ENCODE measurements at places on chromosomes 4 and X.

- DNase-seq: no peak
Measured at GRCh38 chrX:147736045-147736444, 175.7 kb upstream of the FMR1 start.

DNA sequence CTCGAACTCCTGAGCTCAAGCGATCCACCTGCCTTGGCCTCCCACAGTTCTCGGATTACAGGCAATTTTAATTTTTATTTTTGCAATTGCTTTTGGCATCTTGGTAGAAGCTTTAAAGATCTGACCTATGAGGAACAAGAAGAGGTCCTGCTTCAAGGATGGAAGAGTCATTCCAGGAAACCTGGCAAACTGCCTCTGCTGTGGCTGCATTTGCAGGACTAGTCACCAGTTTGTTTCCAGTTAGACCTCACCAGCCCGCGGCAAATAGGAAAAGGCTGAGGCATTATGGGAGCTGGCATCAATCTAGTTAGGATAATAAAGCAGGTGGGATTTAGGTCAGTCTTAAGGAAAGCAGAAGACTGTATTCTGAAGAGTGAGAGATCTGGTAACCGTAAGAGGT is 51.9 kb upstream of the LAS1L start:
- no peak for DNase-seq

DNA sequence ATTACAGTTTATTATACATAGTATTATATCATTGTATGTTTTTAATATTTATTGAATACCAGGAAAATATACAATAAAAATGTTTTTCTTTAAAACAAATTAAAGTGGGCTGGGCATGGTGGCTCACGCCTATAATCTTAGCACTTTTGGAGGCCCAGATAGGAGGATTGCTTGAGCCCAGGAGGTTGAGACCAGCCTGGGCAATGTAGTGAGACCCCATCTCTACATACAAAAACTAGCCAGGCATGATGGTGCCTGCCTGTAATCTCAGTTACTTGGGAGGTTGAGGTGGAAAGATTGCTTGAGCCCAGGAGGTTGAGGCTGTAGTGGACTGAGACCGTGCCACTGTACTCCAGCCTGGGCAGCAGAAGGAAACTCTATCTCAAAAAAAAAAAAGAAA is 38.3 kb upstream of the PDS5A start:
- DNase-seq: no peak

DNA sequence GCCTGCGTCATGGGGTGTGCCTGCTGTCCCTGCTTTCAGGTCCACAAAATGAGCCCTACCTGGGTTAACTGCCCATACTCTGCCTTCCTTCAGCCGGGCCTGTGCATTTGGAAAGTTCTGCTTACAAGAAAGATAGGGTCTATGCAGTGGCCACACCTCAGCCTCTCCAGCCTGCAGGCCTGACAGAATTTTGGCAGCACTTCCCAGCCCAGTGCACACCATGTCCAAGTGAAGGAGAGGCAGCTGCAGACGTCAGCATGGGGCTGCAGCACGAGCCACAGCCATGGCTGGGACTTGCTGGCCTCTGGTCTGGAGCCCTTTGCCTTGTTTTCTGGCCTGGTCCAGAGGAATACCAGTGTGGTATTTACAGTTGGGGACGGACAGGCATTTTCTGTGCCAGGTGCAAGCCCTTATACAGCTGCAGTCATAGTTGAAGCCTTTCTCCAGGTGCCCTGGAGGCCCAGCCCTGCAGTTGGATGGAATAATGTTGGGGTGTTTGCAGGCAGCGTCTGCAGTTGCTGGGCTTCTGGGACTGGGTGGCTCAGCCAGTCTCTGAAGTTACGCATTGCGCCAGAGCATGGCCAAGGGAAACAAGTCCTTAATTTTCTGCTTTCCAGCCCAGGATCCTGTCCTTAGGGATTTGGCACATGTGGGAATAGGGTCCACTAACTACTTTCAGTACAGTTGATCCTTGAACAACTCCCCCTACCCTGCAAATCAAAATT is 26.2 kb downstream of the JADE1 start:
- no peak for DNase-seq

- no peak for DNase-seq
Measured at GRCh38 chrX:38819709-38820108, 18.4 kb downstream of the MID1IP1 start.

DNA sequence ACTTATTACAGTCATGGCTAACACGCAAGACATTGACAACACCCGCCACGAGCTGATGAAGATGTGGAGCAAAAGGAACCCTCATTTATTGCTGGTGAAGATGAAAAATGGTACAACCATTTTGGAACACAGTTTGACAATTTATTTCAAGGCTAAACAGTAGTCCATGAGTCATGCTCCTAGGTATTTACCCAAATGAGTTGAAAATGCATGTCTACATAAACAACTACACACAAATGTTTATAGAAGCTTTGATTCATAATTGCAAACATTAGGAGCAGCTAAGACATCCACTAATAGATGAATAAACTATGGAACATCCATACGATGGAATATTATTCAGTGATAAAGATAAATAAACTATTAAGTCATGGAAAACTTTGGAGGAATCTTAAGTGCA is 580.1 kb downstream of the RAPGEF2 start:
- DNase-seq: no peak

DNA sequence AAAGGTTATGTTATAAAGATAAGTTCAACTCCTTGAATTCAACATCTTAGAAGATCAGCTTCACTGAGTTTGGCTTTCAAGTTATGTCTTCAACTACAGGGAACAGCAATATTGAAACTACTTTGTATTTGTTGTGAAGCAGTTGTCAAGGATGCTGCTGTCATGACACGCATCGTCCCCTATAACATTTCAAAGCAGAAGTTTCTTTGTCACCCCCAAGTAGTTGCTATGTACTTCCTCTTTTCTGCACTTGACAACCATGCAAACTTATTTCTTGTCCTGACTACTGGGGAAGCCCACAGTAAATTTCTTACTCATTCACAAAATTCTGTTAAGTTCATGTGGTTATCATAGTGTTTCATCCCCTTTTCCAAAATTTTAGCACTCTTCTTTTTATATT is 14.3 kb downstream of the ANTXR2 start:
- DNase-seq: no peak

GRCh38 chr4:6200922-6201362 is 593 bp upstream of the JAKMIP1 start:
- DNase-seq: no peak

GRCh38 chr4:145290955-145291354 is 110.6 kb upstream of the OTUD4 start:
- DNase-seq: no peak

GRCh38 chr4:71677568-71677967 is 106.3 kb downstream of the GC start:
- DNase-seq: no peak

GRCh38 chr4:55758066-55758465 is 61.5 kb upstream of the EXOC1L start:
- no peak for DNase-seq

DNA sequence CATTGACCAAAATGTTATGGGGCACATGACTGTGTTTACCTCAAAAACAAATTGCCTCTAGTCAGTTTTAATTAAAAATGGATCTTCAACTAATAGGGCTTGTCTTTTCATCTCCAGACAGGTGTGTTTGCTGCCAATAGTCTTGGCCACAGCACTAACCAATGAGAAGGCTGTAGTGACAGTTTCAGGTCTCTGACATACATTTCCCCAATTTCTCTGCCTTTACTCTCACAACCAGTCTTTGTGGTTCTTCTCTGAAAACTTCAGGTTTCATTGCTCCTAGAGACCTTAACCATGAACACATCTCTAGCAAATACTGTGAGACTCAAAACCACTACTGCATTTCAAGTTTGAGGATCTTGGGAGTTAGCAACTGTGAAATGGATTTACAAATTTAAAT is 3.5 kb upstream of the EDNRA start:
- no peak for DNase-seq

GRCh38 chr4:10084651-10085358 is 31.8 kb downstream of the WDR1 start:
- DNase-seq: no peak

DNA sequence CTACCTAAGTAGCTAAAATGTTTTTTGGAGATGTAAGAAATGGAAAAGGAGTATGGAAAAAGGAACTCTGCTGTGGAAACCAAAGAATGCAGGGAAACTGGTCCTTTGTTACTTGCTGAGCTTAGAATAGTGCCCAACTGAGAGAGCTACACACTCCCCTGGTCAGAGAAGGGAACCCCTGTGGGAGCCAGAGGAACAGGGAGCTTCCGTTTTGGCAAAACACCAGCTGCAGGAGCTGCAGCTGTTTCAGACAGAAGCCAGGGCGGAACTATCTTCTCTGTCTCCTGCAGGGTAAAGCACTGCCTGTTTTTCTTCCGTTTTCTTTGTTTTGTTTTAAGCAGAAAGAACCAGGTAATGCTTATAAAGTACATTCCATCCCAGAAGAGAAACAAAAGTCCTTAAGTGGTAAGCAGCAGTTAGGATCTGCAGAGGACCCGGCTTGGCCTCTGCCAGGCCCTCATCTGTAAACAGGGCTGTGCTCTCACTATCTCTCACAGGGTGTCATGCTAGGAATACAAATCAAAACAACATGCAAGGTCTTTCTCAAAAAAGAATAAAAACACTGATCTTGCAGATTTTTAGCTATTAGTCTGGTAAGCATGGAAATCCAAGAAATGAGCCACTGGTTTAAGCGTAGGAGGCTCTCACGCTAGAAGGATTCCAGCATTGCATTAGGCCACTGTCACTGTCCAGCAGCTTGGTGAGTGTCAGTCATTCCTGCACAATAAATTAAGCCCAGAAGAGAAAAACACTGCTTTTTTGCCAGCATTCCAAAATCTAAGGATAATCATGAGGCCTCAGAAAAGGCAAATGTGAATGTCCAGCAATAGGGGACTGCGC is 76.1 kb downstream of the CHST7 start:
- no peak for DNase-seq

GRCh38 chr4:54238389-54238788 is 9.3 kb downstream of the PDGFRA start:
- no peak for DNase-seq

DNA sequence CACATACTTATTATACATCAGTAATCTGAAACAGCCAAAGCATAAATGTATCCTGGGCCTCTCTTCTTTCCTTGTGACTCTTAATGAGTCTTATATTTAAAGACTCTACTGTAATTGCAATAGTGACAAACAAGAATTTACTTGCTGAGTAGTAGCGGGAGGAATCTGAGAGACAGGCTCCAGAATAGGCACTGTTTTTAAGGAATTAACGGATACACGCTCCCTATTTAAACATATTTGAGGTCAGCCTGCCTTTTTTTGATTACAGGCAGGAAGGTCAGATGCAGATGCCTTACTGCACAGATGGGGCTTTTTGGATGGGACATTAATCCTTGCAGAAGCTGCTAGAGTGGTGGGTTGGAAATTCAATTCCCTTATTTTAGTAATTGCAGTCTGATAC is 196.3 kb upstream of the ANXA3 start:
- no peak for DNase-seq

DNA sequence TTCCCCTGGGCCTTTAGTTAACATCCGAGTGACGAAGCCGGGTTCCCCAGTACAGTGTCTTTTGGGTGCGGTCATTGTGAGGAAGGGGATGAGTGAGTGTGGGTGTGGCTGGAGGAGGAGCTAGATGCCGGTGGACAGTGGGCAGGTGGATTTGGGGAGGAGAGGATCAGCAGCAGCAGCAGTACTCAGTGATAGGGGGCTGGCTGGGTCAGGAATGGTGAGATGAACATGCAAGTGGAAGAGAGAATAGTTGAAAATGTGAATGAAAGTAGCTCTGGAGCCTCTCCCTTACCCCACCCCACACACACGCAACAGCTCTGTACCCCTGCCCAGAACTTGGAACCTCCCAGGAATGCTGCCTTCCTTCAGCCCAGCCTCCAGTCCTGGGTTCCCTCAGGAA is 4.5 kb downstream of the TSR2 start:
- no peak for DNase-seq

DNA sequence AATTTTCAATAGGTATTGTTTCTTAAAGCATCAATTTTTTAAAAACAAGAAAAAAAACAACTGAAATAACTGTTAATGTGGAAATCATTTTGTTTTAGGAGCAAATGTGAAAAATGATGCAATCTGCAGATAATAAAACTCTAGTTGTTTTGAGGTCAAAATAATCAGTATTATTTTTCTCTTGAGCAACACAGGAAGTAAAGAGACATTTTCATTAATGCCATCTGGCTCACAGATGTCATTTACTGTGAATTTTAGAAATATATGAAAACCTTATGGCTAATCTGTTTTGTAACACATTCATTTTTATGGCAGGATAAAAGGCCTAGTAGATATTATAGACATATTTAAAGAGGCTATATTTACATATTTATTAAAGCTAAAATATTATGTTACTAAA is 141.6 kb downstream of the PCDH18 start:
- no peak for DNase-seq

DNA sequence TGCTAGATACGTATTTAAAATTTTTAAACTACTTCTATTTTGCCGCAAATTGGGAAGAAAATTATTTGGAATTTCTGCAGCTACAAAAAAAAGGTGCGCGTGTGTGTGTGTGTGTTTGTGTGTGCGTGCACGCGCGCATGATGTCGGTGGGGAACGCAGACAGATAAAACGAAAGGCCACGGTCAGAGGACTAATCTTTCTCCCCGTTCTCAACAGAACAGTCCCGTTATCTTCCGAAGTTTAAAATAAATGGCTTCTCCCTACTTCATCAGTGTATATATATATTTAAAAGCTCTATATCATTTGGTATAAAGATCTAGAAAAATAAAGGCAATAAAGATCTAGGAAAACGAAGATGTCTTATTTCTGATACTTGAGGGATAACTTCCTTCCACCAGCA is 1.5 kb downstream of the MGARP start:
- DNase-seq: no peak

DNA sequence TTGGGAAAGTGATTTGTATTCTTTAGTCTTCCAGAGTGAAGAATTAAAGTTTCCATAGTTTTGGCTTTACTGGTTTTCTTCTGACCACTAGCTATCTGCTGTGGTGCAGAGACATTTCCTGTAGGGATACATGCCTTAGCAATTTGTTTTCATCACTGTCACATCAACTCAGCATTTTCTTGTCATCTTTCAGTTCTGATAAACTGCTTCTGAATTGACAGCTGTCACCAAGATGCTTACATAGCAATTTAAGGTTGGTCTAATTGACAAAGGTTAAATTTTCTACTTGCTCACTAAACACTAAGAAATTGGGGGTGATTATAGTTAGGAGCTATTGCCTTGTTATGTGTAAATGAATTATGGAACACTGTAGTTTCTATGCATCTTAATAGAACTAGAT is 232.5 kb downstream of the TEX13A start:
- no peak for DNase-seq

DNA sequence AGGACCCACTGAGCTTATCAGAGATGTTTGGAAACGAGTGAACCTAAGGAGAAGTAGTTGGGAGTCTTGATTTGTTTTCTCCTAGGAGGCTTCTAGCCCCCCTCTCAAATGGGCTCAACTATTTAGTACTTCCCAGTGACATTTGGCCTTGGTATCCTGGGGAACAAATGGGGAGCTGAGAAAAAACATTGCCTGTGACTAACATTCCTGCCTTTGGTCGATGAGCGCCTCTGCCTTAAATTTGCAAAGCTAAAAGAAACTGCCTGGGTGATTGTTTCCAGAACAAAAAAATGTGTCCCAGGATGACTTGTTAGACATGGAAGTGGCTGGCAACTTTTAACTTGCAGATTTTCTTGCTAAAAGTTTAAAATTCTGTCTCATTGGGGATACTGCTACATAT is 58.8 kb upstream of the IGFBP7 start:
- DNase-seq: no peak

GRCh38 chrX:107857837-107858236 is 32.2 kb downstream of the MID2 start:
- DNase-seq: no peak

- DNase-seq: no peak
Measured at GRCh38 chr4:40811956-40812355, 62.2 kb downstream of the NSUN7 start.

Data from stimulated activated CD8-positive, alpha-beta memory T cell treated with anti-CD3 and anti-CD28 coated beads, Interleukin-12 subunit alpha, Interleukin-12 subunit beta, amount 100 ng/mL, for 4 hours (primary cell).